ENCODE measurements at places on chromosomes 5 and 9.

GRCh38 chr9:120902569-120903535, 23.7 kb downstream of the TRAF1 start:
- DNase-seq = no peak

- no peak for DNase-seq
Measured at GRCh38 chr5:138616508-138616907, 41.3 kb upstream of the HSPA9 start.

- no peak for DNase-seq
Measured at GRCh38 chr9:76873056-76873792, 32.7 kb downstream of the PRUNE2 start.

DNA sequence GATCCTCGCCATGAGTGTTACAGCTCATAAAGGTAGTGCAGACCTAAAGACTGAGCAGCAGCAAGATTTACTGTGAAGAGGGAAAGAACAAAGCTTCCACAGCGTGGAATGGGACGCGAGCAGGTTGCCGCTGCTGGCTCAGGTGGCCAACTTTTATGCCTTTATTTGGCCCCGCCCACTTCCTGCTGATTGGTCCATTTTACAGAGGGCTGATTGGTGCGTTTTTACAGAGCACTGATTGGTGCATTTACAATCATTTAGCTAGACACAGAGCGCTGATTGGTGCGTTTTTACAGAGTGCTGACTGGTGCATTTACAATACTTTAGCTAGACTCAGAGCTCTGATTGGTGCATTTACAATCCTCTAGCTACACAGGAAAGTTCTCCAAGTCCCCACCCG, 13.9 kb downstream of the PLK2 start:
- no peak for DNase-seq

GRCh38 chr9:33354651-33355211, 47.6 kb downstream of the AQP7 start:
- DNase-seq = no peak

- no peak for DNase-seq
Measured at GRCh38 chr5:155004138-155004744, 9.3 kb upstream of the KIF4B start.

- DNase-seq = no peak
Measured at GRCh38 chr9:99226054-99226453, 4.0 kb downstream of the SEC61B start.

DNA sequence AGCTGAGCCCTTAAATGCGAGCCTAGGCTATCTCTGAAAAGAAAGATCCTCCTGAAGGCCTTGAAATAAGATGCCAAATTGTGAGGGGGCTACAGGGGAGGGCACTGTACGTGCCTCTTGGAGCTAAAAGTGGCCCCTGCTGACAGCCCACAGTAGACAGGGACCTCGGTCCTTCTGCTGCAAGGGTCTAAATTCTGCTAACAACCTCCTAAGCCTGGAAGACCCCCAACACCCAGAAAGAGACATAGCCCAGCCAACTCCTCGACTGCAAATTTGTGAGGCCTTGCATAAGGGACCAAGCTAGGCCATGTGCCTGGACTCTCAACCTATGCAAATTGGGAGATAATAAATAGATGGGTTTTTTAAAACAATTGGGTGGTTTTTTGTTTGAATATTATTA, 54.7 kb downstream of the UBE2QL1 start:
- DNase-seq = no peak

- no peak for DNase-seq
Measured at GRCh38 chr9:132234535-132234934, 72.7 kb downstream of the NTNG2 start.

- peak; percentile 41 for DNase-seq
Measured at GRCh38 chr9:14245901-14246525, 67.9 kb downstream of the NFIB start.

GRCh38 chr9:114417511-114417910, 29.7 kb upstream of the AKNA start:
- DNase-seq = no peak

- DNase-seq = no peak
Measured at GRCh38 chr5:173323106-173323798, 5.0 kb downstream of the STC2 start.

DNA sequence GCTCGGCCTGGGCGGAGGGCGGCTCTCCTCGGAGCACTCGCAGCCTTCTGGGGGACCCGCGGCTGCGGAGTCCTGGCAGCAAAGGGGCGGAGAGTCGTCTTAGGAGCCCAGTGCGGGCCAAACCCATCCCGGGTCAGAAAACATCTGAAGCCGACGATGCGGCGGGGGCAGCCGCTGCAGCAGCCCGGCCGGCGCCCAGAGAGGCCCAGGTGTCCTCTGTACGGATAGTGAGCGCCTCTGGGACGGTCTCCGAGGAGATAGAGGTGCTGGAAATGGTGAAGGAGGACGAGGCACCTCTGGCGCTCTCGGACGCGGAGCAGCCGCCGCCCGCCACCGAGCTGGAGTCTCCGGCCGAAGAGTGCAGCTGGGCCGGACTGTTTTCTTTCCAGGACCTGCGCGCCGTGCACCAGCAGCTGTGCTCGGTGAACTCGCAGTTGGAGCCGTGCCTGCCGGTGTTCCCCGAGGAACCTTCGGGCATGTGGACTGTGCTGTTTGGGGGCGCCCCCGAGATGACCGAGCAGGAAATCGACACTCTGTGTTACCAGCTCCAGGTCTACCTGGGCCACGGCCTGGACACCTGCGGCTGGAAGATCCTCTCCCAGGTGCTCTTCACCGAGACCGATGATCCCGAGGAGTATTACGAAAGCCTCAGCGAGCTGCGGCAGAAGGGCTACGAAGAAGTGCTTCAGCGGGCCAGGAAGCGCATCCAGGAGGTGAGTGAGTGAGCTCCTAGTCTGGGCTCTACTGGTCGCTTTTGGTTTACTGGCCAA, 1.2 kb downstream of the JMY start:
- no peak for DNase-seq

DNA sequence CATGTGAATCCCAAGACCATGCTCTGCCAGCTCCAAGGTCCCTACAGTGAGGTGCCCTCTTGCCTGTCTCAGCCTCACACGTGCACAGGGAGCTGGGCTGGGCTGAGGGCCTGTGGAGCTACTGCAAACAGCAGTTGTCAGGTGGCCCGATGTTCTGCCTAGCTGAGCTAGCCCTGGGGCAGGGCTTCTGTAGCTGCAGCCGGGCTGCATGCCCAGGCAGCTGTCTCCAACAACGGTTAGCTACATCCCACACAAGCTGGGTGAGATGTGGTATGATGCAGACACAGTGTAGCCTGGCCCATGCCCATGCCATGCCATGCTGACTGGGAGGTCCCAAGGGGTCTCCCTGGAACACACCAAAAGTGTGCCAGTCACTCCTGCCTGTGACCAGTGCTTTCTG, 62.0 kb downstream of the MACROH2A1 start:
- no peak for DNase-seq

DNA sequence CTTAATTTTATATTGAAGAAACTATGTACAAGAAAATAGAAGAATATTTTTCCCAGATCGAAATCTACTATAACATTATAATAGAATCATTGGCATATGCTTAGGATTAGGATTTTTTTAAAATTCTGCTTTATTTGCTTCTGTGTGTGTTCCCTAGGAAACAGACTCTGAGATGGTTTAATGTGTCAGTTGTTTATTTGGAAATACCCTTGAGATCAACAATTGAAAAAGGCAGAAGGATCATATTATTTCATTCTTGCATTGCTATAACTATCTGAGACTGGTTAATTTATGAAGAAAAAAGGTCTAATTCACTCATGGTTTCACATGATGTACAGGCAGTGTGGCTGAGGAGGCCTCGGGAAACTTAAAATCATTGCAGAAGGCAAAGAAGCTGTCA, 622.6 kb downstream of the PRR16 start:
- no peak for DNase-seq

- no peak for DNase-seq
Measured at GRCh38 chr5:6859951-6860638, 146.9 kb downstream of the TENT4A start.

Data from HS-27A (cell line).